ENCODE measurements at places on chromosomes 1 and 21.

GRCh38 chr1:206556750-206557635 lies 49.7 kb downstream of the RASSF5 start:
- DNase-seq: peak; percentile 84

GRCh38 chr1:12542138-12542465 lies 75.9 kb downstream of the DHRS3 start:
- DNase-seq: no peak

GRCh38 chr1:148263906-148264255 lies 111.8 kb upstream of the NBPF11 start:
- no peak for DNase-seq

DNA sequence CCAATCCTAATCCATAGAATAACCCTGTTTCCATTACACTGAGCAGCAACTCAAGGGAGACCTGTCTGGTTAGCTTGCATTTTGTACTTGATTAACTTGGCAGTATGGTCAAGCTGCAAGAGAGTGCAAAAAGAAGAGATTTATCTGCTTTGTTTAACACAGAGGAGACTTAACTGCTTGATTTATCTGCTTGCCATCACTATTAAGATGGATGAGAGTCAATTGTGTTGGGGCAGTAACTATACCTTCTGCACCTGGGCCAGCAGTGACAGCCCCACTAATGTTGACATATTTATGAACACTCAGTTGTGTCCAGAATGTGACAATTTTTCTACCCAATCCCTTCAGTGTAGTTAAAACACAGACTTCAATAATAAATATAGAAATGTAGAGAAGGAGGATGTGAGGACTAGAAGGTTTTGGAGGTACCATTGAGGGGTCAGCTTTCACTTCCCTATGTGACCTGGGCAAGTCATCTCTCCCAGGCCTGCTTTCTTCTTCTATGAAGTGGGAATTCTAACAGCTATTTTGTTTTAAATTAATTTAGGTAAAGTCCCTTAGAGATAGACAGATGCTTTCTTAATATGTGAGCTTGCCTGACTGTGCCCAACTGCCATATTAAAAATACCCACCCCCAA lies 159.1 kb upstream of the KCNK2 start:
- no peak for DNase-seq

- DNase-seq: no peak
These were observed 88.0 kb upstream of the ZNF648 start for GRCh38 chr1:182149411-182149965.

DNA sequence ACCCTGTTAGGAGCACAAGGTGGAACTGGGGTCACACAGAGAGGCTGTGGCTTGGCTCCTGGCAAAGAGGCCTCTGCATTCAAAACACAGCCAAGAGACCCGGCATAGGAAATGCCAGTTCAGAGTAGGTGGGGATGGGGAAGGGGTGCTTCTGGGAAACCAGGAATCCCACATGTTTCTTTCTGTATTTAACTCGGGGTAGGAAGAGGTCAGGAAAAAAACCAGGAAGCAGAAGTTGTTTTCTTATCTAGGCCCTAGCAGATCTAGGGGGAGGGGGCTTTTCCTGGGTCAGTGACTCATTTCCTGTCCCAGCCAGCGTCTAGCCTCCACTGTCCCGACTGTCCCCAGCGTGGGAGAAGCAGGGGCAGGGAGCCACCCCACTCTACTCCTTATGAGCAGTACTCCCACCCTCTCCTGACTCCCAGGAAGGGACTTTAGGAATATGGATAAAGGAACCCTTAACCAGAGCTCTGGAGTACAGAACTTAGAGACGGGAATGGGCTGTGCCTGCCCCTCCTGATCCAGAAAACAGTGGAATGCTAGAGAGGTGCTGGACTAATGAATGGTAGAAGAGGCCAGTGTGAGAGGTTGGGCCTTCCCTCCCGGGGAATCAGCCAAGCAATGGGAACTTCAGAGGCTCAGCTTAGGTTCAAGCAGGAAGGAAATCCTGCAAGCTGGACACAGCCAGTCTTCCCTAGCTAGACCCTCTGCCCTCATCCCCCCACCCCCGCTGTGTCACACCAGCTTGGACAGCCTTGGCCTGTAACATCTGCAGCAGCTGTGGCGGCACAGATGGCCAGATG lies 5.7 kb downstream of the FHL3 start:
- DNase-seq: no peak

- no peak for DNase-seq
These were observed 348.7 kb downstream of the HLX start for GRCh38 chr1:221227872-221228337.

DNA sequence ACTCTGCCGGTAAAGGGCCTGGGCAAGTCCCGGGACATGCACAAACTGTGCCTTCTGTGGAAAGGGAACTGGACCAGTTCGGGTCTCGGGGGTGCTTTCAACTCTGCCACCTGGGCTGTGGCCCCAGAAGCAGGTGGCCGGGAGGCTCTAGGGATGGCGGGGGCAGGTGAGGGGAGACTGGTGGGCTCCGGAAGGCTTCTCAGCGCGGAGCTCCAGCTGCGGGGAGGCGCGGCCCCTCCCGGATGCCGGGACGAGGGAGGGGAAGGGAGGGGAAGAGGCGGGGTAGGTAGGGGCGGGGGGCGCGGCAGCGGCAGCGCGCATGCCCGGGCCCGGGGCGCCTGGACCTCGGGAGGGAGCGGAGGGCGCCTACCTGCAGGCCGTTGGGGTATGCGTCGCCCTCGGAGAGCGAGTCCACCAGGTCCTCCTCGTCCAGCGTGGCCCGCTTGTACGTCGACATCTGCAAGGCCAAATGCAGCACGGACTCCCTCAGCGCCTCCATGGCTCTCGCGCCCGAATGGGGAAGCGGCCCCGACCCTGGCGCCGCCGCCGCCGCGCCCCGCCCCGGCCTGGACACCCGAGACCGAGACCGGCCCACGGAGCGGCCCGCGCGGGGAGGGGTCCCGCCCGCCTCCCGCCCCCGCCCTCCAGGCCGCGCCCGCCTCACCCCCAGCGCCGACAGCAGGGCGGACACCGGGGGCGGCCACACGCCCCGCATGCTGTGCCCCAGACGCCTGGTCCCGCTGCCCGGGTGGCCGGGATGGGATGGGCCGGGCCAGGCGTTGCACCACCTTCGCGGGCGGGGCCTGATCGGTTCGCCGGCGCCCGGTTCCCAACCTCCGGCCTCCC lies at the start of gene ECE1:
TSS of gene ECE1 (minus strand) at position 764 of the 846 bp plus-strand sequence. CDS start at position 715, 49 bp downstream.
- peak; percentile 53 for DNase-seq

GRCh38 chr1:80441664-80442063 lies 1359.1 kb upstream of the ADGRL2 start:
- DNase-seq: no peak

DNA sequence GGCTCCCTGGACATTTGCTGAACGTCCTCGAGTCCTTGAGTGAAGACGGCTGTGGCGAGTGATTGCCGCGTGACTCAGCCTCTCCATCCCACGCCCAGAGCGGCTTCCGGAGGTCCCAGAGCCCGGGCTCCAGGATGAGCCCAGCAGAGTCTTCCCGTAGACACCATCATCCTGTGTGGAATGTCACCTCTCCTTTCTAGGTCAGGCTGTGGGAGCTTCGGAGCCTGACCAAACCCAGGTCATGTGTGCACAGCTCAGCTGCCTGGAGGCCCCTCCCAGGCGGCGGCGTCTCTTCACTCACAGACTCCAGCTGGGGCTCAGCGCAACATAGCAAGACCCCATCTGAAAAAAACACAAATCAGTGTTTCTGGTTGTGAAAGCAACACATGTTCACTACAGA lies 38.2 kb downstream of the PRKCZ start:
- DNase-seq: no peak

GRCh38 chr1:206921772-206922265 lies at the start of gene FCMR:
Gene FCMR, minus strand, starts transcription at chr1:206921941. Its CDS starts 87 bp downstream, at chr1:206921854.
- DNase-seq: no peak

DNA sequence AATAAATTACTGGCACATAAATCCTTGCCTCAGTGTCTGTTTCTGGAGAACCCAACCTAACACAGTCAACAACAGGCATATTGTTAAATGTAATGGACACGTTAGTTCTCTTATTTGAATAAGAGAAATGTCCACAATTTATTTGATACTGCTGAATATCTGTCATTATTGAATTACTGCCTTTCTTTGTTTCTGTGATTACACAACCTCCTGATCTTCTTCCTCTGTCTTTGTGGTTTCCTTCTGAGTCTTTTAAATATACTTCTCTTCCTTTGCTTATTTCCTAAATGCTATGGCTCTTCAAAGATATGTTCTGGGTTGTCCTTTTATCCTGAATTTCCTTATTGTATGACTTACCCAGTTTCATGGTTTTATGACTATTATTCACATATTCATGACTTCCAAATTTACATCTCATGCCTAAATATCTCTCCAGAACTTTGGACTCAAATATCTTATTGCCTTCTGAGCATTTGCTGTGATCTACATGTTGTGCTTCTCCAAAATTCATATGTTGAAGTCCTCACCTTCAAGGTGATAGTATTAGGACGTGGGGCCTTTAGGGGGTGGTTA lies 39.9 kb downstream of the MSH4 start:
- no peak for DNase-seq

GRCh38 chr1:75415187-75415586 lies 195.7 kb downstream of the SLC44A5 start:
- no peak for DNase-seq

DNA sequence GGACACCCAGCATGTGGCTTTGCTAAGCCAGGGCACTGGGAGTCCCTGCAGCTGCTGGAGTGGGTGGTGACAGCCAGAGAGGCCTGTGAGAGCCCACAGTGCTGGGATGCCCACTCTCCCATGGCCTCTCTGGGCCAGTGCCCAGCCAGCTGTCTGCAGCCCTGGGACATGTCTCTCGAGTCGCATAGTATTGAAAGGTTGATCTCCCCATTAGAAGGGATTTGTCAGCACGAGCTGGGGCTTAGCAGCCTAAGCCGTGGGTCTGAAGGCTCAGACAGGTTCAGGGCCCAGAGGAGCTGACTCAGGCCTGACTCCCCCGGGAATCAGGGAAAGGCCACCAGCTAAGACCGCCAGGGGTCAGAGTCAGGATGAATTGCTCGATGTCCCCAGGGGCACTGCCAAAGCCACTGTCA lies 53.5 kb downstream of the FOXD2 start:
- no peak for DNase-seq

DNA sequence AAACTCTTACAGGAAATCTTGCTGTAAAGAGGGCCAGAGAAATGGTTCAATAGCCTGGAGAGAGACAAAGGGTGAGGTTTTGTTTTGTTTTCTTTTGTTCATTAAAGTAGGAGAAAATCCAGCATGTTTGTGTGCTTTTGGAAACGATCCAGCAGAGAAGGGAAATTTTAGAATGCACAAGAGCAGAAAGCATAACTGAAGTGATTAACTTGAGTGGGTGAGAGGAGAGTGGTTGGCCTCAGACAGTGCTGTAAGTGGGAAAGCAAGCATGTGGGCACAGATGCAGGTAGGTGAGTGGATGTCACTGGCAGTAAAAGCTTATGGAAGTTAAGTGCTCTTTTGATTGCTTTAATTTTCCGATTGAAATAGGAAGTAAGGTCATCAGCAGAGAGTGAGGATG lies 50.2 kb downstream of the EEIG2 start:
- DNase-seq: no peak

GRCh38 chr1:108801101-108801500 lies 54.6 kb downstream of the STXBP3 start:
- no peak for DNase-seq

DNA sequence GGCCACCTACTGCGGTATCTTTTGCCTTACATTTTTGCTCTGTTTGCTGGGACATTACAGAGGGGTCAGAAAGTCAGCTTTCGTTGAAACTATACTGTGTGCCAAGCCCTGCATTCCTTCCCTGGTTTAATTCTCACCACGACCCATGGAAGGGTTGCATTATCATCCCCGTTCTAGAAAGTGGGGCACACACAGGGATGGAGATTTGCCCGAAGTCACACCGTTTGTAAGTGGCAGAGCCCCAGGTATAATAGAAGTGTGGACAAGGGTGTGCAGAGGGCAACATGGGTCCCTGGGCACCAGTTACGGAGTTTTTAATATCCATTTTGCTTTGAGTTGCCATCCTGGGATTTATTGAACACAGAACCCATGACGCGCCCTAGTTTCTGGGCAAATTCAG lies 11.8 kb downstream of the DMRTB1 start:
- no peak for DNase-seq

DNA sequence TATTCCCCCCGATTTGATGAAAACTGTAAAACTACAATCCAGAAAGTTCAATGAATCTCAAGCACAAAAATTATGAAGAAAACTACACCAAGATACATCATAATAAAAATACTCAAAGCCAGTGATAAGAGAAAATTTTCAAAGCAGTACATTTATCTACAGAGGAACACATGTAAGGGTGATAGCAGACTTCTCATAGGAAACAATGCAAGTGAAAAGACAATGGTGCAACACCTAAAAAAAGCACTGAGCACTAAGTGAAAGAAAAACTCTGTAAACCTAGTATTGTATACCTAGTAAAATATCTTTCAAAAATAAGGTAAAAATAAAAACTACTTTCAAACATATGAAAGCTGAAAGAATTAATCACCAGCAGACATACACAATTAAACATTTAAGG lies 76.1 kb upstream of the IRF2BP2 start:
- DNase-seq: no peak

- DNase-seq: no peak
These were observed 8.8 kb downstream of the KCND3 start for GRCh38 chr1:111980686-111981085.

- no peak for DNase-seq
These were observed 7.1 kb upstream of the PTTG1IP start for GRCh38 chr21:44880405-44881197.

GRCh38 chr1:56676571-56677035 lies 31.5 kb downstream of the PRKAA2 start:
- DNase-seq: no peak

DNA sequence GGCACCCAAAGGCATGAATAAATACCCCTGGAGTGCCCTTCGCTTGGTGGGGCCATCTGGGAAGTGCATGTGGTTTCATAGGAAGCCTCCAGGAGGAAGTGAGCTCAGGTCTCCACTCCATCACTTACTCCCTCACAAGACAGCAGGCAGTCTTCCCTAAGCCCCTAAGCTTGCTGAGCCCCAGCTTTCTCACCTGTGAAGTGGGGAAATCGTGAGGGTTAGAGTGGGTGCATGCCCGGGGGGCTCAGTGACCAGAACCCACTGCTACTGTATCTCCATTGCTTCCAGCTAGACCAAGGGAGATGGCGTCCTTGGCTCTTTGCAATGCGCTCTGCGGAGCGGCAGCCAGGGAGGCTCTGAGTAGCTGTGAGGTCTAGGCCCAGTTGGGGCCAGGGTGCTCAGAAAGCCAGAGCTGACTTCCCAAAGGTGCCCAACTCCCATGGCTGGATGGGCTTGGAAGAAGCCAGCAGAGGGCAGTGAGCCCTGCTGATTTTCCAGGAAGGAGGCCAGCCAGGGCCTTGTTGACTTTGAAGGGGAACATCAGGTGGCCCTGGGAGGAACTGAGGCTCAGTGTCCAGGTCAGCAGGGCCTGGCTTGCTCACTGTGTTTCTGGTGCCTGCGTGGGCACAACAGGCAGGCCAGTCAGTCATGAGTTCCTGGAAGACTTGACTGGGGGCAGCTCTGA lies 27.3 kb downstream of the CDCP2 start:
- no peak for DNase-seq

GRCh38 chr1:244801246-244801645 lies 34.2 kb upstream of the COX20 start:
- DNase-seq: no peak
